SJSA1 (cell line): ENCODE measurements at places on chromosomes 13 and 19. TPM values are rescaled to one million over a fixed set of nuclear protein-coding genes. Genes with fewer than 3 reads are reported as not detected.

DNA sequence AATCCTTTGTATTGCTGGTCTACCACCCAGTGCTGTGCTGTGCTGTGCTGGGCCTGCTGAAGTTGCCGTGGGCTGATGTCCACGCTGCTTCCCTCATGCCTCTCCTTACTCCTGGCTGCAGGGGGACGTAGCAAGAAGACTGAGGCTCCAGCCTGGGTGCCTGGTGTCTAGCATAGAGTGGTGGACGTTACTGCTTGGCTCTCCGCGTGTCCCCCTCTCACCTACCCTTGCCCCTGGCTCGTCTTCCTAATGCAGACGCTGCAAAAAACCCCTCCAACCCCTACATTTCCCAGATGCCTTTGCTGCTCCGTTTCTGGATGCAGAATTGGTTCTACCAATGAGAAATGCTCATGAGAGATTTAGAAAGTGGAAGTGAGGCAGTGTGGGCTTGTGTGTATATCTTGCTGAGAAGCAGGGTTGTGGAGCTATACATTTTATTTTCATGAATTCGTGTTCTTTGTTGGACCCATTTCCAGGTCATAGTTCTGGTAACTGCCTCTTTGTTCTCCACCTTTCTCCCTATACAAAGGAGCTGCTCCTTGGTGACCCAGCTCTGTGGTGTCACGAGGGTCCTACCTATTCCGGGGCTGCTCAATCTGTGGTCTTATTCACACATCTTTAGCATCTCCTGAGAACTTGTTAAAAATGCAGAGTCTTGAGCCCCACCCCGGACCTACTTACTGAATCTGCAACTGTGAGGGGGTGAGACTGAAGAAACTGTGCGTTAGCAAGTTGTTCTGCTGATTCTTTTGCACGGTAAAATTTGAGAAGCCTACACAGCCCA lies 7.9 kb upstream of the DENND1C start:
- H3K27me3 ChIP-seq: no peaks in the 10 kb centered on the region
- no peak overlapping the region for H3K27ac ChIP-seq
- no peaks in the 10 kb centered on the region for H3K36me3 ChIP-seq
- DNase-seq: no peak

- no peak overlapping the region for H3K4me3 ChIP-seq
- no peak overlapping the region for H3K27ac ChIP-seq
- DNase-seq: no peak
Observed at GRCh38 chr13:59914556-59914955, 249.2 kb downstream of the DIAPH3 start.

DNA sequence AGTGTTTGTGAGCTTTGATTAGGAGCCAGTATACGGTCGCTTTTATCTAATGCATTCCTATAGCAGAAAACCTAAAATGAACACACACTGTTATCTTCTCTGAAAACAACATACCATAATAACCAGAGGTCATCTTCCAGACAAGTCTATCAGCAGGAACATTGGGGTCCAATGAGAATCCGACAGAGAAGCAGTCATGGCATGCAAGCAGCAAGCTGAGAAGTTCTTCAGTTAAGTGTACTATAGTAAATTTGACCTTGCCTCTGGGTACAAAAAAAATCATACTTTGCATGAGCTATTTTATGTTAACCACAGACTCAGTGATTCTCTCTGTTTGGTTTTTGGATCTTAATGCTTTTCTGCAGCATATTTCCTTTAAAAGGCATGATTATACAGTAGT lies 1505.1 kb downstream of the PCDH9 start:
- H3K4me1 ChIP-seq: no peaks in the 10 kb centered on the region
- H3K4me3 ChIP-seq: no peak overlapping the region
- no peaks in the 10 kb centered on the region for H3K36me3 ChIP-seq
- H3K27ac ChIP-seq: no peak overlapping the region
- DNase-seq: no peak
- H3K27me3 ChIP-seq: no peaks in the 10 kb centered on the region

- peaks cover 82% of the 10 kb centered on the region for H3K36me3 ChIP-seq
- DNase-seq: peak; percentile 60
- no peak overlapping the region for H3K27ac ChIP-seq
- peaks cover 8% of the 10 kb centered on the region for H3K4me1 ChIP-seq
- H3K27me3 ChIP-seq: no peaks in the 10 kb centered on the region
Observed at GRCh38 chr19:35013041-35013819, 13.1 kb downstream of the GRAMD1A start.

The WDR87 gene
- 0.03 TPM in 1 of 2 replicates, not detected in the other for total RNA-seq

The TEKTIP1 gene
- 0.26 TPM in 1 of 2 replicates, not detected in the other for total RNA-seq

The PSG7 gene
- not detected in 2 replicates for total RNA-seq

The IQCN gene
- 0.13 and 0.22 TPM in 2 replicates for total RNA-seq

GRCh38 chr19:1251330-1252220 lies 3.2 kb downstream of the MIDN start:
- H3K4me1 ChIP-seq: peaks cover 60% of the 10 kb centered on the region
- H3K4me3 ChIP-seq: peak overlapping the region; percentile 89
- peak overlapping the region; percentile 94 for H3K27ac ChIP-seq
- peak; percentile 55 for DNase-seq

The HOMER3 gene
- 53.7 and 79.3 TPM in 2 replicates for total RNA-seq

GRCh38 chr19:39363901-39364457 lies 21.8 kb downstream of the SAMD4B start:
- H3K36me3 ChIP-seq: peaks cover 73% of the 10 kb centered on the region
- peaks cover 9% of the 10 kb centered on the region for H3K4me1 ChIP-seq
- no peak for DNase-seq
- no peak overlapping the region for H3K4me3 ChIP-seq
- H3K27me3 ChIP-seq: no peaks in the 10 kb centered on the region

DNA sequence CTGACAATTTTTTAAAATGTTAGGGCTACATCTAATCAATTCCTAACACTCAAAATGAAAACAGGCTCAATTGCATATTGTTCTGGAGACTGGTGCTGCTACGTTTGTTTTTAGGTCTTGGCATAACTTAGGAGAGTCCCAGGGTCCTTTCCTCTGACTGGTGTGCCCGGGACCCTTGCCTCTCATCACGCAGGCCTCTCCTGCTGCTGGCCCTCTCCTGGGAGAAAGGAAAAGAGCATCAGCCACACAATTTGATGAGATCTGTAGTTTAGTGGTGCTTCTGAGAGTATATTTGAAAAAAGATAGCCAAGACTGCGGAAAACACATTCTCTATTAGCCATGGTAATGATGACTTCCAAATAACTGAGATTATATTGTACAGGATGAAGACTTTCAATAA lies 380.0 kb downstream of the KLF12 start:
- H3K4me1 ChIP-seq: no peaks in the 10 kb centered on the region
- no peaks in the 10 kb centered on the region for H3K27me3 ChIP-seq
- DNase-seq: no peak
- no peaks in the 10 kb centered on the region for H3K36me3 ChIP-seq
- H3K4me3 ChIP-seq: no peak overlapping the region
- no peak overlapping the region for H3K27ac ChIP-seq

DNA sequence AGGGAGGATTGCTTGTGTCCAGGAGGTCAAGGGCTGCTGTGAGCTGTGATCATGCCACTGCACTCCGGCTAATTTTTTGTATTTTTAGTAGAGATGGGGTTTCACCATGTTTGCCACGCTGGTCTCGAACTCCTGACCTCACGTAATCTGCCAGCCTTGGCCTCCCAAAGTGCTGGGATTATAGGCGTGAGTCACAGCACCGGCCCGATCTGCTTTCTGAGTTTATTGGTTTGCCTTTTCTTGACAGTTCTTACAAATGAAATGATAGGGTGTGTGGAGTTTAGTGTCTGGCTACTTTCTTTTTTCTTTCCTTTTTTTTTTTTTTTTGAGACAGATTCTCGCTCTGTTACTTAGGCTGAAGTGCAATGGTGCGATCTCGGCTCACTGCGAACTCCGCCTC lies 848 bp downstream of the C19orf44 start:
- H3K36me3 ChIP-seq: no peaks in the 10 kb centered on the region
- H3K27ac ChIP-seq: no peak overlapping the region
- no peak for DNase-seq
- peaks cover 13% of the 10 kb centered on the region for H3K4me1 ChIP-seq
- no peaks in the 10 kb centered on the region for H3K27me3 ChIP-seq

The CELF5 gene
- 2.2 TPM in 1 of 2 replicates, not detected in the other for total RNA-seq

- peaks cover 16% of the 10 kb centered on the region for H3K27me3 ChIP-seq
- H3K4me1 ChIP-seq: peaks cover 29% of the 10 kb centered on the region
- H3K36me3 ChIP-seq: peaks cover 43% of the 10 kb centered on the region
- H3K4me3 ChIP-seq: peak overlapping the region; percentile 84
- DNase-seq: no peak
- H3K27ac ChIP-seq: peak overlapping the region; percentile 87
Observed at GRCh38 chr19:48445256-48445605, 552 bp upstream of the GRWD1 start.

DNA sequence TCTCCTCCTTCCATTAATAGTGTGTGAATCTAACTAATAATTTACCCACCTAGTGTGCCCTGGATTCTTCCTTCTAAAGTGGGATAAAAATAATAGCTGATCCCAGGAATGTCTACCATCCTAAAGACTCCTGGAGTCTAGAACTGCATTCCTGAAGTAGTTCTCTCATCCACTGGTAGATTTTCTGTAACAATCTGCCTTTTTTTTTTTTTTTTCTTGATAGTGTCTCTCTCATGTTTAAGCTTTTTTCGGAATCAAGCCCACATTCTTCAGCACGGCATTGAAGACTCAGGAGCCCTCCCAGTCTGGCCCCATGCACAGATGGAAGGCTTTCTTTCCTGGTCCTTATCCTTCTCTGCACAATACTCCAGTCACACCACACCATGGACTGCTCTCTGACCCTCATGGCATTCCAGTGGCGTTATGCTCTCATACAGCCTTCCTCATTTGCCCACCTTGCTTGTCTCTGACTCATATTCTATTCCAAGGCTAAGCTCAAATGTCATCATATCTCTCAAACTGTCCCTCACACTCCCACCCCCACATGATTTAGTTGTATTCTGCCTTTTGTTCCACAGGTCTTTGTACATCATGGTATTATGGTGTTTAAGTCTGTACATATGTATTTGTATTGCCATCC lies 68.7 kb upstream of the FRY start:
- H3K4me3 ChIP-seq: no peak overlapping the region
- no peak for DNase-seq
- no peak overlapping the region for H3K27ac ChIP-seq
- no peaks in the 10 kb centered on the region for H3K27me3 ChIP-seq
- peaks cover 8% of the 10 kb centered on the region; the same call in 1 of the 2 replicates for H3K4me1 ChIP-seq

The IRF3 gene
- total RNA-seq: 56.9 and 61.4 TPM in 2 replicates

The TEX26 gene
- total RNA-seq: not detected in 2 replicates

The C19orf81 gene
- total RNA-seq: not detected in 2 replicates

GRCh38 chr19:45419895-45420294 lies 3.8 kb downstream of the ERCC1 start:
- no peak overlapping the region for H3K27ac ChIP-seq
- no peaks in the 10 kb centered on the region for H3K27me3 ChIP-seq

DNA sequence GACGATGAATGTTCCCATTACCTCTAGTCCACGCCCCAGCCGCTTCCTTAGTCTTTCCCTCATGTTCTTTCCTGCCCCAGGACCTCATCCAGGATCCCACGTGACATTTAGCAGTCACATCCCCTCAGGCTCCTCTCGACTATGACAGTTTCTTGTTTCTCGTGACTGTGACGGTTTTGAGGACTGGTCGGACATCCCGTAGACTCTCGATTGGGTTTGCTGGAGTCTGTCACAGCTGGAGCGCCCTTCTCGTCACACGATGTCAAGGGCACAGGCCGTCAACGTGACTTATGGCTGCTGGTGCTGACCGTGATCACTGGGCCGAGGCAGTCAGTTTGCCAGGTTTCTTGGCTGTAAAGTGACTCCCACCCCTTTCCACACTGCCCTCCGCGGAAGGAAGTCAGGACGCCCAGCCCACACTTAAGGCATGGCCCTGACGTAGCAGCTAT lies 22.8 kb downstream of the ELAVL1 start:
- no peaks in the 10 kb centered on the region for H3K27me3 ChIP-seq
- H3K27ac ChIP-seq: no peak overlapping the region
- DNase-seq: no peak
- peaks cover 88% of the 10 kb centered on the region for H3K36me3 ChIP-seq

GRCh38 chr13:77338961-77339401 lies 12.1 kb upstream of the MYCBP2 start:
- H3K27ac ChIP-seq: no peak overlapping the region
- H3K36me3 ChIP-seq: no peaks in the 10 kb centered on the region
- no peak for DNase-seq
- H3K4me1 ChIP-seq: no peaks in the 10 kb centered on the region
- H3K4me3 ChIP-seq: no peak overlapping the region

- no peaks in the 10 kb centered on the region for H3K27me3 ChIP-seq
- H3K36me3 ChIP-seq: no peaks in the 10 kb centered on the region
- H3K27ac ChIP-seq: no peak overlapping the region
- DNase-seq: no peak
- no peaks in the 10 kb centered on the region for H3K4me1 ChIP-seq
Observed at GRCh38 chr13:105414639-105415038, 1120.8 kb downstream of the EFNB2 start.

- H3K4me1 ChIP-seq: peaks cover 43% of the 10 kb centered on the region
- peak overlapping the region; percentile 29 for H3K4me3 ChIP-seq
- DNase-seq: peak; percentile 86
- H3K27me3 ChIP-seq: no peaks in the 10 kb centered on the region
Observed at GRCh38 chr19:45641274-45642105, 2.3 kb upstream of the EML2 start.

The SPINT2 gene
- not detected in 2 replicates for total RNA-seq
